ENCODE measurements at places on chromosomes 6 and 20.
A peak's percentile ranks its signal among the peaks of the same experiment; 100 is the strongest.

GRCh38 chr20:21529863-21530262 lies 16.0 kb upstream of the NKX2-2 start:
- DNase-seq = no peak

DNA sequence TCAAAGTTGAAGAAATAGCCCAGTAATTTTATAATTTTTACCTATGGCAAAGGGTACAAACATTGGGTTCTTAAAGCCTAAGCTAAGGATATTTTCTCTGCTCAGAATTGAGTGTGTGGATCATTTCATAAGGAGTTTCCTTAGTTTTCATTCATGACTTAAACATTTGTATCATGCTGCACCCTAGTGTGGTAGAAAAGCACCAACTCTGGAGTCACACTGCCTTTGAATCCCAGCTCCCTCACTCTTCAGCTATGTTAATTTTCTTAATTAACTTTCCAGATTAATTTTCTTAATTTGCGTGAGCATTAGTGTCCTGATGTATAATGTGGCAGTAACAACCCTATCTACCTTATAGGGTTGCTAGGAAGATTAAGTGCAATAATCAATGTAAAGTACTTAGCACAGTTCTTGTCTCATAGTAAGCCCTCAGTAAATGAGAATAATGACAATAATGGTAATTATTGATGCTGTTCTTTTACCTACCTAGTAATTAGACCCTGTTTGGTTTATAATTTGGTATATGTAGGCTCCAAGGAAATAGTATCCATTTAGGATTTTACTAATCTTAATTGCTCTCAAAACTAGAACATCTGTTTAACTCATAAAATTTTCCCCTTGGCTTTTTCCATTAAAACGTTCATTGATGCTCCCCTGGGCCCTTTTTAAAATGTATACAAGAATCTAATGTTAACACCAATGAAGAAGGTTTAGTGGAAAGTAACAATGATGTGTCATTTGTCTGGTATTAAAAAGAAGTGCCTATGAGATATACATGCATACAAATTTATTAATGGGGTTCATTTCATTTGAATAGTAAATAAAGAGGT lies 31.6 kb downstream of the DSE start:
- DNase-seq = no peak

GRCh38 chr6:157873735-157874344 lies 50.8 kb downstream of the SNX9 start:
- peak; percentile 77 for DNase-seq

DNA sequence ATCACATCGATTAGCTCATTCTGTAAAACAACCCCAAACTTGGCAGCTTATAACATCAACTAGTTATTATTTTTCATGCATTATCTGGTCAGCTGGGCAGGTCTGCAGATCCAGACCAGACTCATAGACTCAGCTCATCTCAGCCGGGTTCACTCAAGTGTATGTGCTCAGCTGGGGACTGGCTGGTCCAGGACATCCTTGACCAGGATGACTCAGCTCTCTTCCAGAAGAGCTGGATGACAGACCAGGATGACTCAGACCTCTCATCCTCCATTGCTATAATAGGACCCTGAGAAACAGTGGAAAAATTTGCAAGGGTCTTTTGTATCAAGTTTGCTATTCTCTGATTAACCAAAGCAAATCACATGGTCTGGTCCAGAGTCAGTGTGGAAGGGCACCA lies 312.5 kb upstream of the PLCB4 start:
- no peak for DNase-seq

- DNase-seq = no peak
These were observed 1166.8 kb upstream of the CITED2 start for GRCh38 chr6:140541288-140541687.

GRCh38 chr6:69841862-69842261 lies 24.5 kb upstream of the COL19A1 start:
- DNase-seq = no peak

GRCh38 chr20:36808317-36809257 lies 35.0 kb upstream of the DSN1 start:
- DNase-seq = peak; percentile 47

GRCh38 chr20:4147319-4147718 lies 132.0 kb upstream of the RNF24 start:
- DNase-seq = no peak

- no peak for DNase-seq
These were observed 45.8 kb upstream of the ARID1B start for GRCh38 chr6:156731396-156731795.

GRCh38 chr6:47252633-47253032 lies 57.1 kb downstream of the TNFRSF21 start:
- no peak for DNase-seq

DNA sequence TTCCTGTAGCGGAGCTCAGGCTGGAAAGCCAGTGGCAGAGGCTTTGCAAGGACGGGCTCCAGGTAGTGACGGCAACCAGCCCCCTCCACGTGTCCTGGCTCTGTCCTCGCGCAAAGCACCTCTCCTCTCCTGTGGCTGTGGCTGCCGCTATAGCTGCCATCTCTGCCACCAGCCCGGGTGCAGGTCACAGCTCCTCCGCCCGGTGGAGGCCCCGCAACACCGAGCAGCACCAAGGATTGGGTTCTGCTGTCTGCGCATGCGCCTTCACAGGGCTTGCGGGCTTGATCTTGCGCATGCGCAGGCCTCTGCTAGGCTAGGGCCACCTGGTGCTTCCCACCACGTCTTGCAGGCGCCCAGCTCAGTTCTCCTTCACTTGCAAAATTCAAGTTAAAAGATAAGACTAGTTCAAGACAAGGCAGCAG lies 625.4 kb downstream of the QKI start:
- no peak for DNase-seq

DNA sequence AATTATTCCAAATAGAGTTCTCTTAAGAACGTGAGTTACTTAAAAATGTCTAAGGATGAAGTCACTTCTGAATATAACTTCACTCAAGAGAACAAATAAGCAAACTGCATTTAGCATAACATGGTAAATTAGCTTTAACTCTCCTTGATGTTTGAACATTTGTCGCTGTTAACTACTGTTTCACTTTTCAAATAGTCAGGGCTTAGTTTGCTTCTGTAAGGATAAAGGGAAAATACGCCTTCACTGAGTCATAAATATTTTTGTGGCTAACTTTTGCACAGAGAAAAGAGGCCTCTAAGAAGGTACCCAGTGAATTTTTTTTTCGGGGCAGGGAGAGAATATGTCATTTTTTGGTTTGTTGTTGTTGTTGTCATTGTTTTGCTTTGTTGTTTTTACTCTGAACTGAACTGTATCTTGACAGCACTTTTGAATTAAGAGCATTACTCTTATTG lies 8.1 kb downstream of the PTPN1 start:
- DNase-seq = no peak

DNA sequence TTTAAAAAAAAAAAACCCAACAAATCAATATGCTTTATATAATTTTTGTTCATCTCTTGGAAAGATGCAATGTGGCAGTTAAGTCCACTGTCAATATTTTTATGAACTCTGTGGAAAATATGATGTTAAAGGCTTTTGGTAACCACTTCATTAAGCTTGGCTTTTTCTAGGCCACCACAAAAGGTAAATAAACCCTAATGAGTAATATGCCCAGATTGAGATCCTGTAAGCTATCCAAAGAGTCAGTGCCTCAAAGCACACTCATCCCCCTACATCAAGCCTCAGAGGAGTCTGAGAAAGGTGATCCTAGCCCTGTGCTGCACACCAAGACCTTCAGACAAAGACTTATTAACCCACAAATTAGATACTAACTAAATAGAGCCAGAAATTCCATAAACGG lies 121.1 kb downstream of the CDC5L start:
- no peak for DNase-seq

DNA sequence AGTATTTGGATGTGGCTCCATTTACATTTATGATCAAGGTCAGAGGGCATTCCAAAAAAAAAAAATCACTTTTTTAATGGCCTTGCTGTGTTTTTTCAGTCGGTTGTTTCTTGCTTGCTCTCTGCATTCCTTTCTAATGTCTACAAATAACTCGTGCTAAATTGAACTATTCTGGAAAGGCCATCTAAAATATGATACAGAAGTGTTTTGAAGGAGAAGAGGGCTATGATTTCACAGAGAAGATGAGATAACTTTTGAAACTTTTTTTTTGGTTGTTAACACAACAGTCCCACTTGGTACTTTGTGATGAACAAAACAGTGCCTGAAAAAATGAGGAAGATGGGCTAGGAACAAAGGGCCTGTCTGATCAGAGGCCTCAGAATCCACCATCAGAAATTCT lies 156.1 kb upstream of the SMLR1 start:
- DNase-seq = no peak

DNA sequence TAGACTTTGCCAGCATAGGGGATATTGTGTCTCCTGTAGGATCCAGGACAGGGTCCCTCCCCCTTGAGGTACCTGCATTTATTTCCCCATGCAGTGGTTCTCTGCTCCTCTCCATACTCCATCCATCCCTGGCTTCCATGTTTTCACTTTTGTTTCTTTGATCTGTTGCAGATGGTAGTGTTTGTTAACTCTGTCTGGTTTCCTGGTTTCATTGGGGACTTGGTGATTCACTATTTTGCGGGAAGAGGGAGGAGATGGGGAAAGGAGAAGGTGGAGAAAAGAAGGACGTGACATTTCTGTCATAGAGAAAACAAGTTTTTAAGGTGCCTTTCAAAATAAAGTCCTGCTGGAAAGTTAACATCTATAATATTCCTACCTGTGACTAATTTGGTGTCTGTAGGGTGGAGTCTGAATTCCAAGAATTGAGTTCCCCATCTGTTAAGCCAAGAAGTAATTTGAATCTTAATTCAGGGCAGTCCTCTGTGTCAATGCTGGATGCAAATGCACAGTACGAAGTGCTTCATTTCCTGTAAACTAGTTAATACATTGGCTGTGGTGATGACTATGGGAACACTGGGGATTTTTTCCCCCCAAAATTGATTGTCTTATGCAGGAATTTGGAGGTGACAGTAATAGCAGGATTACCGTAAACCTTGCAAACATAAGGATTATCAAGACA lies 6.9 kb upstream of the RNF144B start:
- DNase-seq = no peak

DNA sequence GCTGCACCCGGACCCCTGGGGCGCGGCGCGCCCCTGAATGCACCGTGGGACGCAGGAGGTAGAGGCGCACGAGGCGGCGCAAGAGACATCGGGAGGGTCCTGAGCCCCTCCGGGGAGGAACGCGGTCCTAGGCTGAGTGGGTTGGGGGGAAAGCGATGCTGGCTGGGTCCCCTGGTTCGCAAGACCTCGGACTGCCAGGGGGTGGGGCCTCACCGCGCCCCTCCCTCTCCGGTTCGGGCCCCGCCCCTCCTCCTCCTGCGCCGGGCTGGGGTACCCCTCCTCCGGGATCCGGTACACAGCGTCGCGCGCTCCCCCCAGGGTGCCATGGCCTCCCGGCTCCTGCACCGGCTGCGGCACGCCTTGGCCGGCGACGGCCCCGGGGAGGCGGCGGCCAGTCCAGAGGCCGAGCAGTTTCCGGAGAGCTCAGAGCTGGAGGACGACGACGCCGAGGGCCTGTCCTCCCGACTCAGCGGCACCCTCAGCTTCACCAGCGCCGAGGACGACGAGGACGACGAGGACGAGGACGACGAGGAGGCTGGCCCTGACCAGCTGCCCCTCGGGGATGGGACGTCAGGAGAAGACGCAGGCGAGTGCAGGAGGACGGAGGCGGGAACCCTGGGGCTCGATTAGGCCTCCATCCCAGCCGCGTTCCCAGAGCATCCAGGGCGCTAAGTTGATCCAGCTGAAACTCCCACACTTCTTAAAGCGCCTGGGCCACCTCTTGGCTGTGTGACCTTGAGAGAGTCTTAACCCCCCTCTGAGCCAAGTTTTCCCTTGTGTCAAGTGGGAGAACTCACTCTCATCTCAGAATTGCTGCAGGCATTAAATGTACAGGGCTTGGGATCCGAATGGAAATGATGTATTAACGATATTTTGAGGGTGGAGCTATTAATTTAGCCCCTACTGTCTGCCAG lies 541 bp downstream of the SNX21 start:
- peak; percentile 52 for DNase-seq

DNA sequence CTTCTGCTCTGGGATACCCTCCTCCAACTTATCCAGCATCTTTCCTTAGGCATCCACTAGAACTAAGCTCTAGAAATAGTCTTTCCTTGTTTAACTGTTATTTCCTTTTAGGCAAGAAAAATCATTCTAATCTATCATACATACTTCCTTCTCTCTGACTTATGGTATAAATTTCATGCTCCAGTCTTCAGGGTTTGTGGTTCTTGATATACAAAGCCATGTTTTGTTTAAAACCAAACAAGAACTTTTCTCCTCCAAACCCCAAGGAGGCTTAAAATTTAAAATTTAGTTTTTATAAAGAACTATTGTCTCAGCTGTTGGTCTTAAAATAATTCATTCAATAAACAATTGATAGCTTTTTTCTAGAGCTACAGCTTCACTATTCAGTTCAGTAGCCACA lies 77.2 kb downstream of the CD164 start:
- DNase-seq = no peak

DNA sequence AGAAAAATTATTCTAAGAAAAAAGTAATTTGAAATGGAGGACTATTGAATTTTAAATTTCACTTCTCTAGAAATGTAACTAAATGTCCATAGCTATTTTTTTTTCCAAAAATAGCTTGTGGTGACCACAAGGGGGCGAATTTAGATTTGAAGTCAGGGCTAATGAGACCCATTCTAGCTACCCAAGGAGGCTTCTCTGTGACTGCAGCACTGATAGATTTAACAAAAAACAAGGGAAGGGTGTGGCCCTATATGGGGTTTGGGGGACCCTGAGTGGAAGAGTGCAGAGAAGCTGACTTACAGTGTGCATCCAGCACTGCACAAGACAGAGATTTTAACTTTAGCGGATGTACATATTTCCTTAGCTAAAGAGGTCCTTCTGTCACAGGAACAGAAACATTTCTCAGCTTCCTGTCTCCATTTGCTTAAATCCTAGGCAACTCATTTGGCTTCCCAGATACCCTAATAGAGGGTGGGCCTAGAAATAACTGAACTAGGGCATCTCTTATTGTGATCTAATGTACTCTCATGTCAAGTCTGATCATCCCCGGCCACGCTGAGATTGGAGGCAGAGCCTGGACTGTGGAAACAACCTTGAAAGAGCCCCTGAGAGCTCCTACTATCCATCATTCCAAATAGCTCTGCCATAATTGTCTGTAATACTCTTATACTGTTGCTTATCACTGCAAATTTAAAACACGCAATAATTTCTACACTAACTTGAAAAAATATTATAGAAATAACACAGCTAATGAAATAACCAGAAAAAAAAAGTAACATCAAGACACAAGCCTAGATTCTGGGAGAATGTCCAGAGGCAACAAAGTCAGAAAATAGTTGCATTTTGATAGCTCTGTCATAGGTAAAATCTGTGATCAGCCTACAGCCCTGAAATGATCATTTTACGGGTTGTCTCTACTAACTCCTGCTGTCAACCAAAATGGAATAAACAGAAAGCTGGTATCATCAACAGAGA lies 93.6 kb downstream of the SNAP91 start:
- DNase-seq = no peak

- no peak for DNase-seq
These were observed 82.1 kb downstream of the DLL1 start for GRCh38 chr6:170208651-170209353.

Data from stimulated activated CD4-positive, alpha-beta T cell treated with anti-CD3 and anti-CD28 coated beads, TNF-alpha, amount 100 ng/mL, for 24 hours (primary cell).